Uterus (tissue), 4 donors: ENCODE measurements at places on chromosomes 1 and 21. TPM values are rescaled to one million over a fixed set of nuclear protein-coding genes. Genes with fewer than 3 reads are reported as not detected.

Gene CHIT1
- 0.07 TPM for total RNA-seq

Gene ZC3H11A
- total RNA-seq = 179 TPM

Gene ENAH
- total RNA-seq = 109 TPM

Gene BCAR3
- 56.8 TPM for total RNA-seq

Gene KRTAP19-8
- not detected for total RNA-seq

Gene SPTA1
- not detected for total RNA-seq

Gene BATF3
- total RNA-seq = not detected

Gene SLC19A2
- 14.7 TPM for total RNA-seq

Gene TIAM1
- 35.4 TPM for total RNA-seq

Gene GABRD
- not detected for total RNA-seq

Gene NBPF4
- total RNA-seq = 0.18 TPM

Gene VPS26C
- 62.8 TPM for total RNA-seq

Gene ORC1
- 0.26 TPM for total RNA-seq

Gene CATSPERE
- 16.8 TPM for total RNA-seq

Gene C1orf74
- total RNA-seq = 5.0 TPM

Gene CTSE
- total RNA-seq = not detected

Gene AADACL4
- total RNA-seq = not detected

Gene SH3GLB1
- 39.5 TPM for total RNA-seq

Gene RAB3B
- total RNA-seq = 0.69 TPM

Gene ARHGAP30
- total RNA-seq = 0.88 TPM

Gene OR10J1
- total RNA-seq = not detected

Gene ATP1A2
- total RNA-seq = 36.8 TPM

Gene HSD3B1
- not detected for total RNA-seq

Gene SGIP1
- total RNA-seq = 2.8 TPM

Gene KIF26B
- 0.27 TPM for total RNA-seq

Gene TMOD4
- total RNA-seq = not detected

Gene TMEM269
- 1.1 TPM for total RNA-seq

Gene CRABP2
- not detected for total RNA-seq

Gene ZNHIT6
- 20.3 TPM for total RNA-seq

Gene ETV3L
- not detected for total RNA-seq

Gene LGR6
- 7.2 TPM for total RNA-seq

Gene TRAPPC10
- 22.3 TPM for total RNA-seq

Gene TRIM45
- total RNA-seq = 2.6 TPM

Gene KRTAP10-4
- not detected for total RNA-seq

Gene SLC30A10
- not detected for total RNA-seq

Gene WRAP73
- 31.5 TPM for total RNA-seq

Gene ACTN2
- total RNA-seq = 1.0 TPM

Gene VHLL
- total RNA-seq = not detected

Gene THEM5
- total RNA-seq = not detected

Gene PSMD4
- 78.6 TPM for total RNA-seq

Gene ADAMTSL4
- 34.6 TPM for total RNA-seq

Gene KLHDC8A
- total RNA-seq = not detected

Gene LAMTOR5
- 117 TPM for total RNA-seq

Gene LINGO4
- 0.14 TPM for total RNA-seq

Gene TEKT2
- 0.77 TPM for total RNA-seq

Gene F13B
- total RNA-seq = not detected

Gene KRTAP13-2
- total RNA-seq = not detected

Gene INTS7
- total RNA-seq = 8.5 TPM
